ENCODE measurements at places on chromosomes 16 and 17.

GRCh38 chr16:30694926-30695693 is 3.9 kb upstream of the SRCAP start:
- DNase-seq: no peak

GRCh38 chr17:33121272-33121671 is 129.6 kb downstream of the SPACA3 start:
- no peak for DNase-seq

DNA sequence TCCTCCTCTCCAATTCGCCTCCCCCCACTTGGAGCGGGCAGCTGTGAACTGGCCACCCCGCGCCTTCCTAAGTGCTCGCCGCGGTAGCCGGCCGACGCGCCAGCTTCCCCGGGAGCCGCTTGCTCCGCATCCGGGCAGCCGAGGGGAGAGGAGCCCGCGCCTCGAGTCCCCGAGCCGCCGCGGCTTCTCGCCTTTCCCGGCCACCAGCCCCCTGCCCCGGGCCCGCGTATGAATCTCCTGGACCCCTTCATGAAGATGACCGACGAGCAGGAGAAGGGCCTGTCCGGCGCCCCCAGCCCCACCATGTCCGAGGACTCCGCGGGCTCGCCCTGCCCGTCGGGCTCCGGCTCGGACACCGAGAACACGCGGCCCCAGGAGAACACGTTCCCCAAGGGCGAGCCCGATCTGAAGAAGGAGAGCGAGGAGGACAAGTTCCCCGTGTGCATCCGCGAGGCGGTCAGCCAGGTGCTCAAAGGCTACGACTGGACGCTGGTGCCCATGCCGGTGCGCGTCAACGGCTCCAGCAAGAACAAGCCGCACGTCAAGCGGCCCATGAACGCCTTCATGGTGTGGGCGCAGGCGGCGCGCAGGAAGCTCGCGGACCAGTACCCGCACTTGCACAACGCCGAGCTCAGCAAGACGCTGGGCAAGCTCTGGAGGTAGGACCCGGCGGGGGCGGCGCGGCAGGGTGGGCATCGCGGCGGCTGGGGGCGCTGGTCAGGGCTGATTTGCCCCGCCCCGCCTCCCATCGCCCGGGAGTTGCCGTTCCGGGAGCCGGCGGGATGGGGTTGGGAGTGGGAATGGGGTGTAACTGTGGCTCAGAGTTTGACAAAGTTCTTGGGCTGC is 567 bp downstream of the SOX9 start:
- DNase-seq: no peak

- no peak for DNase-seq
These were observed 28.7 kb upstream of the DDX52 start for GRCh38 chr17:37671824-37672547.

DNA sequence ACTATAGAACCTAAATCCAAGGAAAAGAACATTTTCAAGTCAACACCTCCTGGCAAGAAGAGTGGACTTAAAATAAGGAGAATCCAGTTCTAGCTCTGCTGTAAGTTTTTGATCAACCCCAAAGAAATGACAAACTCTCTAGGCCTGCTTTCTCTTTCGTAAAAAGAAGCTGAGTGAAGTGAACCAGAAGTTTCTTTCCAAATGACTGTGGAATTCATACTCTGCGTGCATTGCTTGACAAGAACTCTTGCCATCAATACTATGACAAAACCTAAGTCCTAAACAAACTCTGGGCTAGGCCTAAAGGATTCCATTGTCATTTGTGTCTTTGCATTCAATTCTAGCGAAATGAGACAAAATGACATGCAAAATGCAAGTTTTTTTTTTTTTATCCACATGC is 187.5 kb upstream of the SOX9 start:
- DNase-seq: no peak

DNA sequence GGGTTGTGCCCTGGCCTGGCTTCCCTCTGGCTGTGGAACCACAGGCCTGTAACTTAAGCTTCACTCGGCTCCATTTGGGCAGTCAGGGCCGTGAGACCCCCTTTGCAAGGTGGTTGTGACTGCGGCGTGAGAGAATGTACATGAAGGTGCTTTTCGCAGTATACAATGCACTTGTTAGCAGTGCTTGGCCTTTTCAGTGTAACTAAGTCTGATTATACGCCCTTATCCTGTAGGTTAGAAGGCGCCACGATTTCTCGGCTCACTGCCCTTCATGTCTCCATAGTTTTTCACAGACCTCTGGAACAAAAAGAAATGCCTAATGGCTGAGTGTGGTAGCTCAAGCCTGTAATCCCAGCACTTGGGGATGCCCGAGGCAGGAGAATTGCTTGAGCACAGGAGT is 13.3 kb downstream of the SAP30BP start:
- DNase-seq: no peak

DNA sequence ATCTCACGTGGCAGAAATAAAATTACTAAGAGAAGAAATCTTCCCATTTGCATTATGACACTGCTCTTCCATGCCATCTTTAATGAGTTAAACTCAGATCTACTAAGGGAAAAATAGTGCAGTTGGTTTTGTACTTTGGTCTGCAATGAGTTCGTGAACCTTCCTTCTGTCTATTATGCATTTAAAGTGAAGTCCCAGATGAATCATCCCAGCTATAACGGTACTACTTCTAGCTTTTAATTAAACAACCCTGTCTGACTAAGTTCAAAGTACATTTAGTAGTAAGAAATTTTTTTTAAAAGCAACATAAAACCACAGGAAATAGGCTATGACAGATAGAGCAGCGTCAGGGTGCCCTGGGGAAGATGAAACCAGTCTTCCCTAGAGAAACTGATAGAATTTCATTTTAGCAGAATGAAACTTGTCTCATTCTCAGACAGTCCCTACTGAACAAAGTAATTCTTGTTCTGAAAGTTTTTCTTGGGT is 1.8 kb downstream of the TMIGD1 start:
- no peak for DNase-seq

DNA sequence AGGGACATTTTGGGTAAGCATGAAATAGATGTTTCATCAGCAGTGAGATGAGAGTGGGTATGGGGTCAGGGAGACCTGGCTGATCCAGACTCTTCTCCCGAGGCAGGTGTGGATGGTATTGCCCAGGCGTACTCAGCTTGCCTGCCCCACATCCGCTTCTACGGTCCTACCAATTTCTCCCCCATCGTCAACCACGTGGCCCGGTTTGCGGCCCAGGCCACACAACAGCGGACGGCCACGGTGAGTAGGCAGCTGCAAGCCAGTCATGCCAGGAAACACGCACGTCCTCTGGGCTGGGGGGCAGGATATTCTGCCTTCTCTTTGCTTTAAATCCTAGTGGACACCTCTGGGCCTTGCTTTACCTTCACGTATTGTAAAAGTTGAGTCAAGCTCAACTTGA is 44.7 kb downstream of the CPNE2 start:
- DNase-seq: no peak

DNA sequence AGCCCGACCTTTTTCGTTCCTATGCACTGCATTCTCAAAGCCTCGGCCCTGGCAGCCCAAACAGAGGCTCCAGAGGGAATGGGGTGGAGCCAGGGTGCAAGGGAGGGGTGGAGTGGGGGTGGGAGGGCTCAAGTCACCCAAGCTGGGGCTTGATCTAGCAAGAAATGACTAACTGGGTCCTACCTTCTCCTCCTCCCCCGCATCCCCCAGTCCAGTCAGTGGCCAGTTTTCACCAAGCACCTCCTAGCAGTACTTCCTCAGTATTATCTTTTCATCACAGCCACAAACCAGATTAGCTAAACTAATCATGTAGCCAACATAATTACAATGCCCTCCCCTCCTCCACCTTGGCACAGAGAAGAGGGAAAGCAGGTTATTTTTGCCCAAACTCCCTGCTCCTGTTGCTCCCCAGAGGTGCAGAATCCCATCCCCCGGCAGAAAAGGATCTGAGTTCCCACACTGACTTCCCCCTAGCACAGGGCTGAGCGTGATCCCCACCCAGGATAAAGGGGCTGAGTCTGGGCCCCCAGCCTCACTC is 2.2 kb downstream of the JUP start:
- DNase-seq: no peak

DNA sequence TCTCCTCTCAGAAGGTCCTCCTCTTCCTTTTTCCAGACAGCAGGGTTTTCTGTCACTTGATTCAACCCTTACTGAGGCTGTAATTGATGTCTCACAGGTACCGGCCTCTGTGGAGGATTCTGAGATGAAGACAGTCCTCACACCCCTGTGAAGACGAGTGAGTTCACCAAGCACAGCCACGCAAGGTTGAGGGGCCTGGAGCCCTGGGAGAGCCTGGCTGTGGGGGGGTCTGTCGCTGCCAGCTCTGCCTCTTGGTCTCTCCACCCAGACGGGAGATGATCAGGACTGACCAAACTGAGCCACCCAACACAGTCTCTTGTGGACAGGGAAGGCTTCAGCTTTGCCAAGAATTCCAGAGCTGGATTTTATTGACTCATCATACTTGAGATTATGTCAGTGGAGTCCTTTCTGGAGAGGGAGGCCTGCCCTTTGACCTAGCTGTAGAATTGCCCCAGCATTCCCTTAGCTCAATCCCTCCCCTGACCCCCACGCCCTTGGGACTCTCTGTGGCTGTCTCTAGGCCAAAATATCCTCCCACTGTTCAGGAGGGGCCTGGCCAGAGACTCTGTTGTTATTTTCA is 51.1 kb upstream of the CRHR1 start:
- no peak for DNase-seq

DNA sequence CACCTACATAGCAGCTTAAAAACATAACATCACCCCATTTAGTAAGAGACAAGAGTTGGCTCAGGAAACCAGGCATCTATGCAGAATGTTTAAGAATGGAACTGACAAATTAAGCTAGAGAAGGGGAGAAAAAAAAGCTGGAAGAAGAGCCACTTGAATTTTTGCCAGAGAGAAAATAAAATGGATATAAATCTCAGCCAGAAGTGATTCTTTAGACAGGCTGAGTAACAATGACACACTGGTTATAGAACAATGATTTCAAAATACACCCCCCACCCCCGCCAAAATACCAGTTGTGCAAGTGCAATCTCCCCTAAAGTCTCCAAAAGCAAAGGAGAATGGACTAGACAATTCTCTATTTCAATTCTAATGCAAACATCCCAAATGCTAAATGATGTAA is 22.4 kb downstream of the LSM12 start:
- no peak for DNase-seq

DNA sequence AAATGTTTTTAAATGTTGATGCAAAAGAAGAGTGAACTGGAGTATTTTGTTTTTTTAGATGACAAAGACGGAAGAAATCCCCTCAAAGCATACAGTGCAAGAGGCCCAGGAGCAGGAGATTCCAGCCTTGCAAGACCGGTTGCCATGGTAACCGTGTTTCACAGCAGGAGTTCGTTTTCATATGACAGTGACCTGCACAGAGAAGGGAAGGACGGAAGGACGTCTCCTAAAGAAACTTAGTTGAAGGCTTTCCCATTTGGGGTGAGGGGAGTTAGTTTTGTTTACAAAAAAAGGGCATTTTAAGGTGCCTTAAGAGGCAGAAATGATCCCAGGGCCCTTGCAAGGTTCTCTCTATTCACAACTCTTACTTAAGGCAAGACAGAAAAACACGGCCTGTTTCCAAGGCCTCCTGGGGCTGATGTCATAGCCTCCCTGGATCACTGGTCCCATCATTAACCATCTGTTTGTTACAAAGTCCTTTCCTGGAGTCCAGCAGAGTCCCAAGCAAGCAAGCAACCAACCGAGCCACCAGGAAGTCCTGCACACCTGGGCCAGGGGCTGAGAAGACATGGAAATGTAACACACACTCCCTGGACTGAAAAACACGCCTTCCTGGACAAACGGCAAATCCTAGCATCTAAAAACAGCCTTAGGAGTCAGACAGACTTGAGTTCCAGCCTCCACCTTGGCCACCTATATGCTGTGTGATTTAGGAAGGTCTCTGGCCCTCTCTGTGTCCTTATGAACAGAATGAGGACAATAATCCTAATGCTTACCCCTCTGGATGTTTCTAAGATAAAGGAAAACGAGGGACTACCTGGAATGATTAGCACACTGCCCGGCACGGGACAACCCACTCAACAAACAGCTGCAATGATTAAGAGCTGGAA is 30.3 kb upstream of the RPH3AL start:
- no peak for DNase-seq

GRCh38 chr17:79695293-79695790 is 35.4 kb upstream of the ENPP7 start:
- DNase-seq: no peak

DNA sequence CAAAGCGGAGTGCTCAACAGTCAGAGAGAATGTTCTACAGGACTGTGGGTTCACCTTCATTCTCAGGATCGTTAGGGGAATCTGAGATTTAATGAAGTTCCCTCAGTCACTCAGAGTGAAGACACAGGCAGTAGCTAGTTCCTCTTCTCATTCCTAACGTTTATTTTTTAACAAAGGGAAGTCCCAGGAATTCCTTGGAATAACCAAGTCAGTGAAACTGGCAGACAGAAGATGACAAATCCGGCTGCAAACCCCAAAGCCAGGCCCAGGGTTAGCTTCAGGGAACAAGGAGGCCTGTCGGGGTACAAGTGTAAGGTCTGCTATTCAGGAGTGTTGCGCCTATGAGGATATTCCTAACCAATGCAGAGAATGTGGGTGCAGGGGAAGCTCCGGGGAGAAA is 42.0 kb downstream of the COTL1 start:
- DNase-seq: no peak

- no peak for DNase-seq
These were observed 59.3 kb downstream of the TMEM100 start for GRCh38 chr17:55663400-55663799.

DNA sequence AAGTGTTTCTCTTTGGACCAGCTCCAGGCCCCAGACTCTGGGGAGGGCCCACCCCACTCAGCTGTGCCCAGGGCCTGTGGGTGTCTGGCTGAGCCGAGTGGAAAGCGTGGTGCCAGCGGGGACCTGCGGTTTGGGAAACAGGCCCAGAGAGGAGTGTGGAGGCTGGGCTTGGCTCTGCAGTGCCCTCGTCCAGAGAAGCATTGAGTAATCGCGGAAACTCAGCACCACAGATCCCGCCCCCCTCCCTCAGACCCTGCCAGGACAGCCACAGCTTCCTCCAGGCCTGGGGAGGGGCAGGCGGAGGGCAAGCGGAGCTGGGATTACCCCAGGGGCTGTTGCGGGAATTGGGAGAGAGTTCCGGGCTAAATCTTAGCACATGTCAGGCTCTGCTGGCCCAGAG is 14.6 kb upstream of the PITPNA start:
- DNase-seq: no peak

All from stimulated activated CD8-positive, alpha-beta memory T cell treated with anti-CD3 and anti-CD28 coated beads, Interleukin-4, amount 100 ng/mL, for 1 hour (primary cell).